ENCODE measurements at places on chromosomes 1 and 21.

GRCh38 chr1:173467426-173467825 lies 9.7 kb upstream of the PRDX6 start:
- H3K4me3 ChIP-seq, result no peak overlapping the region
- H3K4me1 ChIP-seq, result no peaks in the 10 kb centered on the region
- H3K36me3 ChIP-seq, result no peaks in the 10 kb centered on the region
- peak; percentile 84 for DNase-seq
- H3K27me3 ChIP-seq, result no peaks in the 10 kb centered on the region

- no peak for DNase-seq
- H3K27me3 ChIP-seq, result peaks cover 19% of the 10 kb centered on the region
- H3K4me1 ChIP-seq, result no peaks in the 10 kb centered on the region
- H3K4me3 ChIP-seq, result no peak overlapping the region
- H3K27ac ChIP-seq, result no peak overlapping the region
Measured at GRCh38 chr1:62316135-62316534, 3.1 kb downstream of the KANK4 start.

GRCh38 chr1:109636201-109636952 lies 16.7 kb downstream of the AMPD2 start:
- peak; percentile 62 for DNase-seq
- H3K4me1 ChIP-seq, result peaks cover 10% of the 10 kb centered on the region
- H3K36me3 ChIP-seq, result peaks cover 14% of the 10 kb centered on the region
- no peaks in the 10 kb centered on the region for H3K27me3 ChIP-seq

DNA sequence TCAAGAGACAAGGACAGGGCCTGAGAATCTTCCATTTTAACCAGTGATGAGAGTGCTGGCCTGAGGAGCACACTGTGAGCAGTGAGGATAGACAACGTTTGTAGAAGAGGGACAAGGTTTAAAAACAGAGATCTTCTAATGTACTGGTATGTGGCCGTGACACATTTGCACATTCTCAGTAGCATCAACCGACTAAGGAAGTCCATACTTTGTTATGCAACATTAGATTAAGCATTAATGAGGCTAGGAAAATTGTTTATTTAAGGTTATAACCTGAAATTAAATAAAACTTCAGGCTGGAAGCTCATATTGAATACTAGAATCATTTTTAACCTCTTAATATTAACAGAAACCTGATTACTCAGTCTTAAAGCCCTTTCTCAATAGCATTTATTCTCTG lies 99.0 kb downstream of the SLC45A1 start:
- H3K4me1 ChIP-seq, result peaks cover 25% of the 10 kb centered on the region
- DNase-seq, result no peak
- no peaks in the 10 kb centered on the region for H3K27me3 ChIP-seq
- H3K4me3 ChIP-seq, result no peak overlapping the region

GRCh38 chr1:11581445-11581991 lies 72.7 kb downstream of the FBXO2 start:
- H3K27ac ChIP-seq, result no peak overlapping the region
- peaks cover 2% of the 10 kb centered on the region for H3K27me3 ChIP-seq
- H3K4me1 ChIP-seq, result no peaks in the 10 kb centered on the region
- no peak overlapping the region for H3K4me3 ChIP-seq
- DNase-seq, result no peak

GRCh38 chr1:67401443-67401842 lies 28.8 kb downstream of the SERBP1 start:
- peaks cover 2% of the 10 kb centered on the region for H3K36me3 ChIP-seq
- H3K27me3 ChIP-seq, result no peaks in the 10 kb centered on the region
- H3K4me1 ChIP-seq, result no peaks in the 10 kb centered on the region
- no peak overlapping the region for H3K4me3 ChIP-seq
- peak; percentile 10 for DNase-seq

- no peak overlapping the region for H3K4me3 ChIP-seq
- no peaks in the 10 kb centered on the region for H3K36me3 ChIP-seq
- no peaks in the 10 kb centered on the region for H3K27me3 ChIP-seq
- no peak for DNase-seq
- H3K4me1 ChIP-seq, result no peaks in the 10 kb centered on the region
- H3K27ac ChIP-seq, result no peak overlapping the region
Measured at GRCh38 chr1:103563056-103563455, 8.3 kb upstream of the AMY2B start.

All from IMR-90 (cell line).